Vagina (tissue), 2 donors: ENCODE measurements at places on chromosomes 13 and 19.

DNA sequence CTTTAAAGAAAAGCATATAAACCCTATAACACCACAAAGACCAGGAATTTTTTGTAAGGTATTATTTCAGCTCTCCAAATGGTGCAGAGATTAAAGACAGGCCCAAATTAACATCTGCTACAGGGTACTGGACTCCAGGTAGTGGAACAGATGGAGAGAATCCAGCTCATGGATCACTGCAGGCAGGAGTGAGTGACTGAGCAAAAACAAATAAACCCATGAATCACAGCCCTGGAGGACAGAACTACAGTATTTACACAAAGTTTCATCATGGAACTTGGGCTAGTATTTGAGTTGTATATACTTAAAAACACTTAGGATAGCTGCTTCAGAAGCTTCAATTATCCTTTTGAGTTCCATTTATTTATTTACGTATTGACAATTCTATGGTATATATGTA, 132.8 kb upstream of the SPRY2 start:
- DNase-seq = no peak

GRCh38 chr19:56547535-56547934, 8.8 kb downstream of the ZFP28 start:
- DNase-seq = no peak

GRCh38 chr13:94312511-94313216, 166.8 kb downstream of the DCT start:
- DNase-seq = no peak

DNA sequence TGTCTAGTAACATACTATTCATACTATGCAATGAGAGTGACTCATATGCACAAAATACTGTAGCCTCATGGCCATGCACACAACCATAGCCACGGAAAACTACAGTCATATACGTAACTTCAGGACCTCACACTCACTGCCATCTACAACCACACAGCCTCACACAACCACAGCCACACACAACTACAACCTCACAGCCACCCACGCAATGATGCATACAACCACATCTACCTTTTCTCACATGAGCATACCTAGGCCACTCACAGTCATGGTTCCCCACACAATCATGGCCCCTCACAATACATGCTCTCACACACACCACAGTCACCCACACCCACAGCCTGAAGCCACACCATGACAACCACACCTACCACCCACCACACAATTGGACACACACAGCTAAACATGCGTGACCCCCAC, 8.7 kb upstream of the TNFSF14 start:
- no peak for DNase-seq
